ENCODE measurements at places on chromosomes 12 and 14. TPM values are rescaled to one million over a fixed set of nuclear protein-coding genes. Genes with fewer than 3 reads are reported as not detected.

DNA sequence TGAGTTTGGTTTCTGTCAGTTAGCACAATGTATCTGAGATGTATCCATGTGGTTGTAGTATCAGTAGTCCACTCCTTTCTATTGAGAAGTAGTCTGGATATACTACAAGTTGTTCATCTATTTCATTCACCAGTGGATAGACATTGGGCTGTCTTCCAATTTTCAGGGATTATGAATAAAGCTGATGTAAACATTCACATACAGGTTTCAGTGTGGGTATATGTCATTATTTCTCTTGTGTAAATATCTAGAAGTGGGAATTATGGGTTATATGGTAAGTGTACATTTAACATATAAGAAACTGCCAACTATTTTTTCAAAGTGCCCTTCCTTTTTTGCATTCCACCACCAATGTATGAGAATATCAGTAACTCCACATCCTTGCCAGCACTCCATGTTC, 35.9 kb downstream of the PHLDA1 start:
- DNase-seq: no peak

GRCh38 chr12:122422730-122423257, 325 bp upstream of the CLIP1 start:
- no peak for DNase-seq

- DNase-seq: no peak
These were observed 401.8 kb downstream of the PDZRN4 start for GRCh38 chr12:41589878-41590277.

DNA sequence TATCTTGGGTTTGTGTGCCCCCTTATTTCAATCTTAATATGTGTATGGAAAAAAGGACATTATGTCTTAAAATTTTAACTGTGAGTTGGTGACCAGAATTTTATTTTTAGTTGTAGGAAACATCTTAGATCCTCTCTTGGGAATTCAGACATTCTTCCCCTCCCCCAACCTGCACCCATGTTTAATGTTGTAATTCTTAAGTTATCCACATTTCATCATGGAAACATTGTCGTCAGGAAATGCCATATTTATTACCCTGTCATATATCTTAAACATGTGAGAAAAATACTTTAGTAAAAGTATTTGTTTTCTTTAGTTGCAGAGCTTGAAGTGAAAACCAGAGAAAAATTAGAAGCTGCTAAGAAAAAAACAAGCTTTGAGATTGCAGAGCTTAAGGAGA, 30.3 kb downstream of the YEATS4 start:
- no peak for DNase-seq

DNA sequence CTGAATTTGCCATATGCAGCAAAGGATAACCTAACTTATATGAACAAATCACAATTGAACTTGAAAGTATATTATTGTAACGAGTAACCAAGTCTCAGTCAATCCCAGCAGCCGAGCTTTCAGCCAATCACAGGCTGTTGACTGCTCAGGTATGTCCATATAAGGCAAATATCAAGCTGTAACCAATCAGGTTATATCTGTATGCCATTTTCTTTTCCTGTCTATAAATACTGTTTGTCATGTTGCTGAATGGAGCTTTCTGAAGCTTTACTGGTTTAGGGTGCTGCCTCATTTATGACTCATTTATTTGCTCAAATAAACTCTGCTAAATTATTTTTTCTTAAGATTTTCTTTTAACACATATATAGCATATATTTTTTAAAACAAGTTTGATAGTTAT, 1059.5 kb downstream of the GALC start:
- DNase-seq: no peak

GRCh38 chr14:56088941-56089340, 29.3 kb upstream of the PELI2 start:
- no peak for DNase-seq

- no peak for DNase-seq
These were observed 499 bp downstream of the RNASE4 start for GRCh38 chr14:20684662-20685456.

GRCh38 chr12:5197656-5198055, 154.0 kb downstream of the KCNA5 start:
- no peak for DNase-seq

DNA sequence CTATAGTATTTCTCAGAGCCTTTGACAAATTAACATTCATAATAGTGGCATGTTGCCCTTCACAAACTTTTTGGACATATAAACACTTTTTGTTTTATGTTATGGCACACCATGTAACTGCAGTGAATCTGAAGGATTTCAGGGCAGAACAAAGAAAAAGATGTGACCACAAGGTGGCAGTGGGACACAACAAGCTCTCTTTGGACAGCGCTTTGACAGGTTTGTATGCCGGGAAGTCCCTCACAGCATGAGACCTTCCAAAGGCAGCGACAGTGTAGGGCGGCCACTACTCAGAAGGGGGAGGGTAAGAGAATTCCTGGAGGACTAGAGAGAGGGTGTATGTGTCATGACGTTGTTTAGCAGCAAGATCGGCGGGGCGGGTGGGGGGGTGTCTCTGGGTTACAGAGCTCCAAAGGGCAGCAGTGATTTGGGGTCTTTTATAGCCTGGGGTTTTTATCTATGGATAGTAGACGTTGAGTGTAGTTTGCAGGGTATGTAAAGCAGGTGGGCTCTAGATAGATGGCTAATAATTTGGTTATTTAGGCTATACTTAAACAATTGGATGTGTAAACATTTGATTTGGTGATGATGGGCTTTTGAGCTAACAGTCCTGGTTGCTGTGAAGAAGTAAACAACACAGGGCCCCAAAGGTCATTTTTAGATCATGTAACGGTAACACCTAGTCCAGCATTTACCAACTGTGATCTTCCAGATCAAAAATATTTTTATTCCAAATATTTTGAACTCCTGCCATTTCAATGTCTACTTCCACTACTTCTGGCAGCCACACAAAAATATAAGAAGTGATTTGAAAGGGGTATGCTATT, 22.9 kb downstream of the ETFBKMT start:
- DNase-seq: peak; percentile 73

DNA sequence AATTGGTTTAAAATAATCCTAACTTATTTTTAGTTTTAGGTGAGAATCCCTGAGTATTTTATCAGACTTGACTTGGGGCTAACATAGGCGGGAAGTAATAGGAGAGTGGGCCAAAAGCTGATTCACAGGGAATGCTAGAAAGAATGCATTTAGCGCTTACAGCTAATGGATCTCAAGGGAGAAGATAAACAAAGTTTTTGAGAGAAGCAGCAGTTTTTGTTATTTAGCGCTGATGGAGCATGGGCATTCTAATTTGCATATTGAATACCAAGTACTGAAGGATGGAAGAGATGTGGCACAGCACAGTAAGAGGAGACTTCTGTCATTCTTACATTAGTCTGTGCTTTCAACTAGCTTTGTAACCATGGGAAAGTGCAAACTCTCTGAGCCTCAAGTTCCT, 436.0 kb upstream of the FBXO33 start:
- DNase-seq: no peak

DNA sequence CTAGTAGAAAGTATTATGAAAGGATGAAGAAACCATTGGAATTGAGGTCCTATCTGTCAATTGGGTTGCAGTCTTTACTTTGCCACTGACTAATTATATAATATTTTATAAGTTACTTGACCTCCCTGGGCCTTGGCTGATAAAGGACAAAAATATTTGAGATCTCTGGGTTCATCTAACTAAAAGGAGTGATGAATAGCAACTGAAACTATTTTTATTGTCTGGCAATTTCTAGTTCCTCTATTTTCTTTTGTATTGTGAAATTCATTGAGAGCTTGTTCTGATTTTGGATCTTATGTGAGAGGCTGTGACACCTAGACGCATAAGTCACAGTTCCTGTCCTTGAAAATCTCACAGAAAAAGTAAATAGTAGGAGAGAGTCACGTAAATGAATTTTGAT, 415.7 kb upstream of the ATP2B1 start:
- DNase-seq: no peak

- no peak for DNase-seq
These were observed 28.1 kb upstream of the ADGRD1 start for GRCh38 chr12:130925666-130926015.

GRCh38 chr12:105278043-105278697, 42.2 kb upstream of the APPL2 start:
- no peak for DNase-seq

GRCh38 chr14:96735526-96735925, 61.7 kb upstream of the VRK1 start:
- no peak for DNase-seq

DNA sequence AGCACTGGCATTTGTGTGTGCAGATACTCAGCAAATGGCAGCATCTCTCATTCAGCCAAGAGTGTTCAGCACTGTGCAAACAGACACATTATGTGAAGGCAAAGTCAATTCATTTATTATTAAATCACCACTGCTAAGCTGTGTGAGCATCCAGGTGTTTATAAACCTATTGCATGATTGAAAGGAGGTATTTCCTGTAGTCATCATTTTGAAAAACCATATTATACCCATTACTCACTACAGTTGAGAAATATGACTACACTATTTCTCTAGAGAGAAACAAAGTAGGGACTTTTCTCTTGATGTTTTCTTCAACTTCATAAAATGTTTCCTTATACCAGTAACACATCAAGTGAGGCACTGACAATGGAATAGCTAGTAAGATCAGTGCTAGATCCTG, 13.7 kb downstream of the SPX start:
- no peak for DNase-seq

DNA sequence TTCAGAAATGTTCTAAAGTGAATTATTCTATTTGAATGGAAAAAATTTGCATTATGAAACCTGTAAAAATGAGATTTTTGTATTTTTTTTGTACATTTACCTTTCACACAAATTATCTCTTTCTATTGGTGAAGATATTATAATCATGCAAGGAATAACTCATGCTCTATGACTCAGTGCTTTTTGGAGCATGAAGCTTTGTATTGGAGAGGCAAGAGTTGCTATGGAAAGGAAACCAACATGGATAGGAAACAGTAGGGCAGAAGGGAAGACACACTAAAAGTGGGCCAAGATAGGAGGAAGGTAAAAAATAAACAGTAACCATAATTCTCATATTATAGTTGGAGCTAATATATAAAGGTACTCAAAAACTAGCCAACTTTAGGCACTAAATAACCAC, 79.0 kb downstream of the PLCZ1 start:
- no peak for DNase-seq

CFAP73 gene
- not detected for total RNA-seq

ANP32D gene
- not detected for total RNA-seq

MTA1 gene
- total RNA-seq: 123 TPM

OR4K13 gene
- total RNA-seq: not detected

DCN gene
- total RNA-seq: not detected

MIP gene
- not detected for total RNA-seq

MMP17 gene
- 0.94 TPM for total RNA-seq

KRT6C gene
- total RNA-seq: not detected

AQP6 gene
- total RNA-seq: not detected

MORN3 gene
- total RNA-seq: 14.1 TPM

PTCSC3 gene
- not detected for total RNA-seq

CIPC gene
- 18.6 TPM for total RNA-seq

PZP gene
- not detected for total RNA-seq

RNU4-1 gene
- 1,200 TPM for total RNA-seq

CLEC12A gene
- total RNA-seq: not detected
